ENCODE measurements at places on chromosomes 1 and 21.

DNA sequence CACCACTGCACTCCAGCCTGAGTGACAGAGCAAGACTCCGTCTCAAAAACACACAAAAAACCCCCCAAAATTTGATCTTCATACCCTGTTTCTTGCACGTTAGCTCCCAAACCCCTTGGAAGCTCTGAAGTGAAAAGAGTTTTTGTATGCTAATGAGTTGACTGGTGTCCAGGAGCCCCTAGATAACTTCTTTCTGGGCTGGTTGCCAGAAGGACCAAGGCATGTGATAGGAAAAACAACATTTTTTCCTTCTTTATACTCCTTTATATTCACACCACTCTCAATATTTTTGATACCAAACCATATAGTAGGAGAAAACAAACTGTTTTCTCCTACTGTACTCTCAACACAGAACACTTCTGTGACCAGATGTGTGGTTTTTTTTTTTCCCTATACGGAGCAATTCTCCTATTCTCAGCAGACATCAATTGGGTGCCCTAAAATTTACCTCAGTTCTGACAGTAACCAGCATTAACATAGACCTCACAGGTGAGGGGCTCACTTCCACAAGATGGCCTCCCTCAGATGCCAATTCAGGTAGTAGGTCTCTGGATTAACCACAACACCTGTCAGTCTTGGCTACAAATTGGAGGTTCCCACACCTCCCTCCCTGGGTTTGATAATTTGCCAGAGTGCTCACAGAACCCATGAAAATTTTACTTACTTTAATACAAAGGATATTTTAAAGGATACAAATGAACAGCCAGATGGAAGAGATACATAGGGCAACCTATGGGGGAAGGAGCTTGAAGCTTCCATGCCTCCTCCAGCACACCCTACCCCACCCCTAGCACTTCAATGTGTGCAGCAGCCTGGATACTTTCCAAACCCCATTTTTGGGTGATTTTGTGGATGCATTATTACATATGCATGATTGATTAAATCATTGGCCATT lies 25.6 kb downstream of the ZYG11B start:
- no peak for DNase-seq

GRCh38 chr1:86461482-86461881 lies 7.2 kb upstream of the CLCA1 start:
- DNase-seq: no peak

- no peak for DNase-seq
Observed at GRCh38 chr1:24972221-24972914, 42.3 kb upstream of the RUNX3 start.

DNA sequence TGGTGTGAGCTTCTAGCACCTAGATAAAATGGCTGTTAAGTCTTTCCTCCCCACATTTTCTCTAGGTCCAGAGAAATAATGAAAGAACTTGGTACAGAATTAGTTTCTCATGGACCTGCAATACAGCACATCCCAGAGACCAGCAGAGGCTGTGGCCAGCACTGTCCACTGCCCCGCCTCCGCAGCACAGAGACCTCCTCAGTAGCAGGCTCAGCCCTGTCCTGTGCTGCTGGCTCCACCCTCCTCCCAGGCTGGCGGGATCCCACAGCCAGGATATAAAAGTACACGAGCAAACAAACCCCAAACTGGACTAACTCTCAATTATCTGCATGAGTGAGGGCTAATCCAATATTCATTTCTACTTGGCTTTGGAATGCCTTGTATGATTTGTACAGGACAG lies 401.5 kb downstream of the RPS6KC1 start:
- no peak for DNase-seq

DNA sequence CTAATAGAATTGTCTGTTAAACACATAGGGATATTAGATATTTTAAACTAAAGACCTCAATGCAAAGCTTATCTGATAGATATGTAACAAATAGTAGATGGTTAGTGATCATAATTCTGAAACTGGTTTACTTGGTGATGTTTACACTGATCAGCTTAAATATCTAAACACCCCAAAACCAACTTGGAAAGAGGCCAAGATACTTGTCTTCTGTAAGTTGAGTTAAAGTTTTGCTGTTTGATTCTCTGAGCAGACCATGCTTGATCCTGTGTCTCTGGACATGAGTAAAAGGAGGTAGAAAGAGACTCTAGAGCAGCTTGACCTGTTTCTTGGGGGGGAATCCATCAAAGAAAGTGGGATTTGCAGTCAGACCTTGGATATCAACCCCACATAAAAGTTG lies 107.5 kb downstream of the NEK7 start:
- DNase-seq: no peak

GRCh38 chr21:42524341-42525028 lies 10.8 kb downstream of the SLC37A1 start:
- peak; percentile 83 for DNase-seq

DNA sequence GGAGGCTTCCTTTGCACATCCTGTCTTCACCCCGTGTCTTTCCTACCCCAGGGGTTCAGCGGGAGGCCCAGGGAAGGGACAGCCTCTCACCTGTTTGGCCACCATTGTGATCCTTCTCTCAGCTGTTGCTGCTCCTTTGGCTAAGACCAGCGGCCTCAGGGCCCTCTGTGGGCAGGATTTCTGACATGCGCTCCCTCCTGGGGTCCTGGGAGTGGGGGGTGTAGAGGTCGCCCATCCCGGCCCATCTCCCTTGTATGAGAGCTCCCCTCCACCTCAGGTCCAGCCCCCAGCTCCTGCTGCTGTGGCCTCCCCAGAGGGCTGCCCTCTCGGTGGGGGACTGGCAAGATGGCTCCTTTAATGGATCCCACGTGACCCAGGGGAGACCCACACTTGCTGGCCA lies 120.5 kb downstream of the PRDM2 start:
- no peak for DNase-seq

DNA sequence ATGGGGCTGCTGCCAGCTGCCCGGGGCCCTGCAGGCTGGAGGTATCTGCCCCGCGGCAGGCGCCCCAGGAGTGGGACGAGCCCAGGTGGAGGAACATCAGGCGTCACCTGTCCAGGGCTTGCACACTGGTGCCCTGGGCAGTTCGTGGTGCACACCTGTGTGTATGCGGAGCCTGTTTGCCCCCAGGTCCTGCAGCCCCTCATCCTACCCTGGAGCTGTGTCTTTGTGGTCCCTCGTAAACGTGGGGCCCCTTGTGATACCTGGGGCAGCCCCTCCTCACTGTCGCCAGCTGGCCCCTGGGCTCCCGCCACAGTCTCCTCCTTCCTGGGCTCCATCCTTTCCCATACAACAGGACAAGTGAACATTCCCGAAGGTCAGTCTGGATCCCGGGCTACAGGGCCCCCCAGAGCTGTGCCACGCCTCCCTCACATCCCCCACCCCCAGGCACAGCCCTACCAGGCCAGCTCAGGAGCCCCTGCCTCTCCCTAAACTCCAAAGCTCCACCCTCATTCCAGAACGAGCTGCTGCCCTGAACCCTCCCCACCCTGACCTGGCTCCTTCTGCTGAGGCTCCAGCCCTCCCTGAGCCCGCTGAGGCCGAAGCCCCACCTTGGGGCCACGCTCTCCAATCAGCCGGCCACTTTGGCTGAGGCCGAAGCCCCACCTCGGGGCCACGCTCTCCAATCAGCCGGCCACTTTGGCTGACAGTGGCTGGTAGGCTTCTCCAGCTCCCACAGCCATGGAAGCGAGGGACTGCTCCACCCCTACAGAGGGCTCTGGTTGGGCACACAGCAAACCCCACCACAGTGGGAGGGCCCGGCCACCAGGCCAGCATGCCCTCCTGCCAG lies 42.6 kb downstream of the UBE2G2 start:
- no peak for DNase-seq

GRCh38 chr21:36694593-36695282 lies 4.2 kb upstream of the SIM2 start:
- no peak for DNase-seq

DNA sequence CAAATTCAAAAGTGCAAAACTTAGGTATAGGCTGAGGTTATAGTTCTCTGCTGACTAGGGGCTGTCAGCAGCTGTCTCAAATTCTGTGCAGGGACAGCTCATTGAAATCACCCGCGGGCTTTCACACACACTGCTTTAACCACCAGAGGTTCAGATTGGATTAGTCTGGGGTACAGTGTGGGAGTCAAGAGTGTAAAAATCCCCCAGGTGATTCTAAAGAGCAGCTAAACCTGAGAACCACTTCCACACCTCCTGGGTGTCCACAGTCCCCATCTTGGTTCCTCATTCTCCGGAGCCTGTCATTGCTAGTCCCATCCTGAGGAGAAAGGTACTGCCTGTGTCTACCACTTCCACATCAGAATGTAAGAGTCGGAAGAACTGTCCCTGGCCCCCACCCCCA lies 9.9 kb upstream of the TDRD10 start:
- peak; percentile 28 for DNase-seq

GRCh38 chr1:233613252-233614172 lies at the start of gene KCNK1:
TSS of gene KCNK1 (plus strand) at chr1:233614106. CDS start at chr1:233614172, 66 bp downstream.
- peak; percentile 32 for DNase-seq

DNA sequence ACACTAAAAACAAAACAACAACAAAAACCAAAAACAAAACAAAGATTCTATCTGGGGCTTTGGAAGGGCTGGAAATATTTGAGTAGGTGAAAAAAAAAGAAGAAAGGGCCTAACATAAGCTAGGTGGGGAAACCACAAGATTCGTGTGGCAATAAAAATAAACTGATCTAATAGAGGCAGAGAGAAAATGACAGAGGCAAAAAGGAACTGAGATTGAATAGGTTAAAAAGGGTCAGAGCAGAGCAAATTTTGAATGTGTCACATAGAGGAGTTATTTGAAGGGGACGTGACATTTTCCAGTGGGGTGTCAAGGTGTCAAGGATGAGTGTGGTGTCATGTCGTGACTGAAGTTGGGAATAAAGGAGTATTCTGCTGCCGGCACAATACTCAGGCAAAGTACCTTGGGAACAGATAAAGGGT lies 65.2 kb upstream of the RALGPS2 start:
- DNase-seq: peak; percentile 58

GRCh38 chr1:182392050-182393028 lies 749 bp upstream of the GLUL start:
- no peak for DNase-seq

DNA sequence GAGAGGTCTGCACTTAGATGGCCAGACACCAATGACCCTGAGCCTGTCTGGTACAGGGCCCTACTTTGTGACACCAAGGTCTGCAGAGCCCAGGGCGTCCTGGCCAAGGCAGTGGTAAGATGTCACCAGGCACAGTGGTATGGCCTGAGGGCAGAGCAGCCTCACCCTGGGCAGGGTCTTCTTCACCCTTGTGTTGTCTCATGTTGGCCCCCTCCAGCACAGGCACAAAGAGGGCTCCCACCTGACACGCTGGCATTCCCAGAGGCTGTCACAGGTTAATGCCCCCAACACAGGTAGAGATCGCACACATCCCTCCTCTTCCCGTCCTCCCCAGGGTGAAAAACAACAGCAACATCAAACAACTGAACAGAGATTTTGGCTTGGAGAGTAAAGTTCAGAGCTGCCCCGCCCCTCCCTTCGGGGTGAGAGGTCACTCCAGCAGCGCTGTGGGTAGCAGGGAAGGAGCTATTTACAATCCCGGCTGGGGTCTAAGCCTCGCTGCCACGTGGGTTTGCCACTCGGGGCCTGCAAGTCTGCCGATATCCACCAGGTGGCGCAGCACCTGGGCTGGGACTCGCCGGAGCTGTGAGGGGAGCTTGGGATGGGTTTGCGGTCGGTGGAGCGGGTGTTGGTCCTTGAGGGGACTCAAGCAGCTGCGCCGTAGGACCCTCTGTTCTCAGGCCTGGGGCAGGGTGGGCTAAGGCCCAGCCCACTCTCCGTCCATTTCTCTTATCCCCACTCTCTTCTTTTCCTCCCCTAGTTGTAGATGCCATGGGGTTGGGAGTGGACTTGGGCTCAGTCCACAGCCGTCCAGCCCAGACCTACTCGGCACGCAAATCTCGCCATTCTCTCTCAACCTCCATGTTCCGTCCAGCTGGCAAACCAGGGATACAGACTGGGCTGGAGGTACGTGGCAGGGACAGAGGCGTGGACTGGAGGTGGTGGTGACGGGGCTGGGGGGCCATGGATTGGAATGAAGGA lies 12.7 kb downstream of the EFNA3 start:
- DNase-seq: peak; percentile 73

DNA sequence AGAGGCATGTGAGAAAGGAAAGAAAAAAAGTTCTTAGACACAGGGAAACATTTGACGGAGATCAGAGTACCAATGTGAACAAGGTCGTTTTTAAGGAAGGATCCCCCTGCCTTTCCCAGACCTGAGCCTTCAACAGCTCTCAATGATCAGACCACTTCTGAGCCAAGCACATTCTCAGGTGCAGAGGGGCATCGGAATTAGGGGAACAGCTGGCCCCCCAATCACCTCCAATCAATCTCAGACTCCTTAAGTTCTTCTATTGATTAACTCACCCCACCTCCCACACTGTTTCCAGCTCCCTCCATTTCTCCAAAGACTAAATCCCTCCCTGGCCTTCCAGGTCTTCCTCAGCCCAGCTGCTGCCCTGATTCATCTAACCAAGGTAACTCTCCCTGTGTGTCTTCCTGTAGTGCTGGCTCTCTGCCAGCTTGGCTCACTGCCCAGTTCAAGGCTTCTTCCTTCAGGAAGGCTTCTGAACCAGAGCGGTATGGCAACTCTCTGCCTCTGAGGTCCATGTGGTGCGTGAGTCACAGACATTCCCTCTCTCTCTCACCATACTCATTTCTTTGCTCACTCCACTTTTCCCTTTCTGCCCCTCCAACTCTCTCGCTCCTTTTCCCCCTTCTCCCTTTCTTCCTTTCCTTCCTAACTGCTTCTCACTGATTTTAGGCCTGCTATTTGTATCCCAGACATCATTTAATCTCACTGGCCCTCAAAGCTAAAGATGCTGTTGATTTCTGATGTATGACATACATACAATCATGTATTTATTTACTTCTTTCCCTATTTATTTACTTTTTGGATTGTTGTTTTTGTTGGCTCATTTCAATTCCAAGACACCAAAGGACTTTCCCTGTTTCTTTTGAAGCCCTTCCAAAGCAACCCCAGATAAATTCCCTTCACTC lies 18.1 kb downstream of the CFAP45 start:
- no peak for DNase-seq

DNA sequence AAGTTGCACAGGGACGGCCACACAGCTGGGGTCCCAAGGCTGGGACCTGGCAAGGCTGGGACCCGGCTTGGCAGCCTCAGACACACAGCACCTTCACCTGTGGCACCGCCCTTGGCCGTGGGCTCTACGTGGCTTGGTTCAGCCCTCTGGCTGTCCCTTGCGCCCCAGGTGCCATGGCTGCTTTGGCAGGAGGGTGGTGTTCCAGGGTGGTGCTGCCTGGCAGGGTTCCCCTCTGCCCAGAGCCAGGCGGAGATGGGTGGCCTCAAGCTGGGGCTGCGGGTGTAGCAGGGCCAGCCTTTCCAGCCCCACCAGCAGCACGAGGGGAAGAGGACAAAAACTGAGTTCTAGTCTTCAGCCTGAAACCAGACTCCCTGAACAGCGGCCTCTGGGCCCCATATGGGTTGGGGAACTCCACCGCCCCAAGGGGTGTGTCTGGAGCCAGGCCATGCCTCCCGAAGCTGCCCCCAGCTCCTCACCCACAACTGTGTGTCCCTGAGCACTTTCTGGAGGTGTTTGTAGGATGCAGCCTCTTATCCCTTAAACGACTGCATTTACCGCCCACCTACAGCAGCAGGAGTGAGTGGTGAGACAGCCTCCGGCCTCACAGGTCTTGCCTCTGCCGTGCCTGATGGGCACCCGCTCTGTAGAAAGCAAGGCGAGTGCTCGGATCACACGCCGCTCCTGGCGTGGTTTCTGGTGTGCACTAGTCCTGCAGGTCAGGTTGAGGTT lies 92.3 kb downstream of the PDE9A start:
- no peak for DNase-seq
